CD4-positive, alpha-beta T cell treated with Interleukin-1 beta for 1 hour (primary cell): ENCODE measurements at places on chromosomes 3 and 15.

DNA sequence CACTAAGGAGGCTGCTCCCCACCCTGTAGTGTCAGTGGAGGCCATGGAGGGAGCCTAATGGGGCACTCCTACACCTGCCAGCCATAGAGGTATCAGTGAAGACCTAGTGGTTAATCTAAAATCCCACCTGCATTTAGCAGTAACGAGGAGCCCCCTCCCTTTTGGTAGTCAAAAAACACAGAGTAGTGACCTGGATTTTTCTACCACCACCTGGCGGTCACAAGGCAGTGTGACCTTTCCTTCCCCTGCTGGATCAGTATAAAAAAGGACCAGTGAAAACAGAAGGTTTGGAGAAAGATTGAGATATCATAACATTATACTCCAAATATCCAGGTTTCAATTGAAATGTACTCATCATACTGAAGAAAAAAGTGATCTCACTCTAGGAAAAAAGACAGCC lies 241.2 kb downstream of the PYDC2 start:
- DNase-seq, result no peak

DNA sequence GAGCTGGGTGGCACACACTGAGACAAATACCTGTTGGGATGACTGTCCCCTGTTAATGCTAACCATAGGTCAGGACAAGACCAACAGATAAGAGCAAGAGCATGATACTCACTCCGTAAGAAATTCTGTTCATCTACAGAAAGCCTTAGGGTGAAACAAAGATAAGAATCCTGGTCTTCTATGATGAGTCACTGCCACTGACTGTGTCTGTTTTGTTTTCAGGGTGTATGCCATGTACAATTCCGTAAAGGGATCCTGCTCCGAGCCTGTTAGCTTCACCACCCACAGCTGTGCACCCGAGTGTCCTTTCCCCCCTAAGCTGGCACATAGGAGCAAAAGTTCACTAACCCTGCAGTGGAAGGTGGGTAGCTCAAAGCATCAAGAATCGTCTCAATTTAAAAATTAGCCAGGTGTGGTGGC lies 141.1 kb downstream of the GHSR start:
- DNase-seq, result no peak

GRCh38 chr15:87167706-87168105 lies 1088.0 kb downstream of the AGBL1 start:
- no peak for DNase-seq

- no peak for DNase-seq
These were observed 3.1 kb upstream of the TRA2B start for GRCh38 chr3:185940951-185941350.

DNA sequence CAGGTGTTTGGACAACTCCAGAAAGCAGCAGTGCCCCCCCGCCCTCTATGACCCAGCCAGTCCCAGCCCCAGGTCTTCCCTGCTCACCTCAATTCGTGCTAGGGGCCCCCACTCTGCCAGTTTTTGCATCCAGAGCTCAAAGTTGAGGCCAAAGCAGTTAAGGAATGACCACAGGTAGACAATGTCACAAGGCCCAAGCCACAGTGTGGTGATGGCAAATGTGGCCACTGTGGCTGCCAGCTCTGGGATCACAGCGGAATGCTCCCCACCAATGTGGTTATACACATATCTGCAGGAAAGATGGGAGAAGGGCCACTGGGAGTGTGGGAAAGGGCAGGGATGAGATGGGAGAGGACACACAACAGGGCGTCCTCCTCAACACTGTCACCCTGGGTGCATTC lies 8.2 kb downstream of the KLHL40 start:
- no peak for DNase-seq

GRCh38 chr3:54538346-54538745 lies 389.5 kb downstream of the LRTM1 start:
- no peak for DNase-seq

DNA sequence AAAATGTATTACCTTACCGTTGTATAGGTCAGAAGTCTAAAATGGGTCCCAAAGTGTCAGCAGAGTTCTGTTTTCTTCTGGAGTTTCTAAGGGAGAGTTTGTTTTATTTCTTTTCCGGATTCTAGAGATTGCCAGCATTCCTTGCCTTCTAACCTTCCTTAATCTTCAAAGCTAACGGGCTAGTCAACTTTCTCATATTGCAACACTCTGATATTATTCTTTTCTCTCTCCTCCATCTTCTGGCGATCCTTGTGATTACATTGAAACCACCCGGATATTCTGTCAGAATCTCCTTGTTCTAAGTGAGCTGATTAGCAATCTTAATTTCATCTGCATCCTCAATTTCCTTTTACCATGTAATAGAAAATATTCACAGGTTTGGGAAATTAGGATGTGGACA lies 36.2 kb upstream of the AADACL2 start:
- DNase-seq, result no peak

DNA sequence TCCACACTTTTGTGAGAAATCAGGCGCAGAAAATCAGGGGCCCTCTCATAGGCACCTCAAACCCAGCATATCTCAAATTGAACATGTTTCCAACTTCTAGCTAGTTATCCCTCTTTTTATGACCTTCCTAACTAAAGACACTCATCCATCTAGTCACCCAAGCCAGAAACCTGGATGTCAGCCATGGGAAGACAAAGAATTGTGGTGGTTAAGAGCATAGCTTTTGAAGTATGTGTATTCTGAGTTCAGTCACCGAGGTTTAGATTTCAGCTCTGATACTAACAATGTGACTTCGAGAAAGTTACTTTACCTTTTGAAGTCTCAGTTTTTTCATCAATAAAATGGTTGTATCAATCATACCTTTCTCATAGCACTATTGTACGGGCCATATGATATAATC lies 495.5 kb downstream of the NLGN1 start:
- no peak for DNase-seq

DNA sequence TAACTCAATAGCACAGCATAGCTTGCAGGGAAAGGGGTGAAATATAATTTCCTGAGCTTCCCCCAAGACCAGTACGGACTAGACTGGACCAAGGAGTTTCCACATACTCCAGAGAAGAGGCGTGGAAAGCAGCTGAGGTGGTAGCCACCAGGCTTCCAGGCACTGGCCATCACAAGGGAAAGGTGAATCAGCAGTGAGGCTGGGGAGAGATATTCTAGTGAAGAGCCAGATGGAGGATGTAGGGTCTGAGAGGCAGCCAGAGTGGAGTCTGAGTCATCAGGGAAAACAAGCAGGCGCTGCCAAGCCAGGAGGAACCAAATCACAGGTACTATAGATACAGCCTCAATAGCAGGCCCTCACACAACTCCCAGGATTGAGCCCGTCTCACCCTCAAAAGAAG lies 9.6 kb upstream of the RASA2 start:
- no peak for DNase-seq

DNA sequence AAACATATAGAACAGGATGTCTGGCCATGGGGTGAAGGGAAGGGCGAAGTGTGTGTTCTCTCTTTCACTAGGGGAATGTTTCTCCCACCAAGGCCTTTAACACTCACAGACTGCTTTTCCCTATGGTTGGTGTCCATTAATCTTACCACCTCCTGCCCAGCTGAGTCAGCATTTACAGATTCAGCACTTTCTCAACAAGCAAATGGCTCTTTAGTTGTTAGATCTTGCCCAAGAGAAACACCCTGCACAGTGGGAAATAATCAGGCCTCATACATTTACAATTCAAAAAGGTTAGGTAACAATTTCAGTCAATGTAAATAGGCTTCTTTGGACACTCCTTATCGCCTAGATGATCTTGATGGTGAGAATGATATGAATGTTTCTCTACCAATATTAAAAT lies 418.2 kb downstream of the EPHA3 start:
- DNase-seq, result no peak

GRCh38 chr15:58598829-58599210 lies 150.7 kb downstream of the ADAM10 start:
- DNase-seq, result no peak

GRCh38 chr15:70566989-70567388 lies 196.4 kb downstream of the UACA start:
- DNase-seq, result no peak

DNA sequence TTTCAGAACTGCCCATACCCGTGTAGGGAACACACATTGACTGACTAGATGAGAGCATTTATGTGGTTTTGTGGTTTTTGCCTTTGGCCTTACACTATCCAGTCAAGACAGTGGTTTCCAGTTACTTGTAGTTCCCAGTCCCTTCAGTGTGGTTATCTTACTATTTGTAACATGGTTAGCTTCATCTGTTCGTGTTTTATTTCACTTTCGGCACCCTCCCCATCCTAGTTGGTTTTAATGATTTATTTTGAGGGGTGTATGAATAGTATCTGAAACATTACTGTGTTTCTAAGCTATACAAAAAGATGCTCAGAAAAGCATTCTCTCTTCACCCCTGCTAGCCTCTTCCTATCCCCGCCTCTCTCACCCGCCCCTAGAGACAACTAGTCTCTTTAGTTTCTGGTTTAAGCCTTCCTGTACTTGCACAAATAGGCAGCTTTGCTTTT lies 14.1 kb downstream of the LYSMD4 start:
- no peak for DNase-seq

DNA sequence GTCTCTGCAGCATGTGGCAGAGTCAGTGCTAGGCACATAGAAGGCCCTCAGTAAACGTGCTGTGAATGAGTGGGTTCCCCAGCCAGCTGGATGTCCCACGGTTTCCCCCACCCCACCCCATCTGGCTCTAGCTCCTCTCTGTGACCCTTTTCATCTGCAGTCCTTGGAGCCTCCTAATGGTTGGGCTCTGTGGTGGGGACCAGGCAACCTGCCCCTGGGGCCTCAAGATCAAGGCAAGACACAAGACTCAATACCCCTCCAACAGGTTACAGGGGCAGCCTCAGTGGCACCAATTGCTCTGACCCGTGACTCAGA lies 17.1 kb upstream of the CYP11A1 start:
- no peak for DNase-seq

DNA sequence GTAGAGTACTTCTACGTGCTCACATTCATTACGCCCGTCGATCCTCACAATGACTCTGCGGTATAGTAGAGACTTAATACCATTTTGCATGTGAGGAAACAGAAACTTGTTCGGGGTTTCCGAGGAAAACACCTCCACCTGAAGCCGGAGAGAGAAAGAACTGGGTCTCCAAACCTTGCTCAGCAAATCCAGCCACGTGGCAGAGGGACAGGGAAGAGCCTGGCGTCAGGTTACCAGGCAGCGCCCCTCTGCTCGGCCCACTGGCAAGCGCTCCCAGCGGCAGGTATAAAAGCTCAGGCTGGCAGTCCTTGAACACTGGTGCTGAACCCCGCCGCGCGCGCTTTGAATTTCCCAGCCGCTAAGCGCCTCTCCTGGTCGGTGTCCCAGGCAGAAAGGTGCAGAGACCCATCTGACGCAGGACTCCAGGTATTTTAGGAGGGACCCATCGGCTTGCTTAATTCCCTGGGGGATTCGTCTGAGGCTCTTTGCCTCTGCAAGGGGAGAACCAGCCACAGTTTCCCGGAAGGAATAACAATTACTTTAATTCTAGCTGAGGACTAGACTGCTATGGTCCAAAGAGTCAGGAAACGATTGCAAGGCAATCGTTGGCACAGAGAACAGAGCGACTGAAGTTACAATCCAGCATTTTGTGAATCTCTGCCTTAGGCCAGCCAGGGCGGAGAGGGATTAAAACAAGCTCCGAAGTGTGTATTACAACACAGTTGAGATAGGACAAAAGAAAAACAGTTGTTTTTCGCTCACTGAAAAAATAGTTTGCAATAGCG lies at the start of gene C2CD4A:
Gene C2CD4A (plus strand): TSS at position 315 of the 785 bp plus-strand sequence. CDS start 637 bp downstream, outside the sequence.
- peak; percentile 47 for DNase-seq

DNA sequence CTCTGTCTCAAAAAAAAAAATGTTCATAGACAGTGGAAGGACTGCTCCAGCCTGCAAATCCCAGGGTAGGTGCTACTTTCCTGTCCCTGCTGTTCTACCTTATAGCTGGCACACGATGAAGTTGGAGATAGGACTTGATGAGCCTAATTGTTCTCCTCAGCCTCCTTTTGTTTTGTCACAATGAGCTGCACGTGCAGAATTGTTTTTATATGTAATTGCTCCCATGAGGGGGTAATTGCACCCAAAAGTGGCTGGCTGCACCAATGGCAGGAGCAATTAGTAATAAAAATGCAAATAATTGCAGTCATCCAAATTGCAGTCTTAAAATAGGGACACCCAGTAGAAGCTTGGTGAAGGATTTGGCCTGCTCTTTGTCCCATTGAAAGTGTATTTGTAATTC lies 63.0 kb upstream of the PFN2 start:
- no peak for DNase-seq

DNA sequence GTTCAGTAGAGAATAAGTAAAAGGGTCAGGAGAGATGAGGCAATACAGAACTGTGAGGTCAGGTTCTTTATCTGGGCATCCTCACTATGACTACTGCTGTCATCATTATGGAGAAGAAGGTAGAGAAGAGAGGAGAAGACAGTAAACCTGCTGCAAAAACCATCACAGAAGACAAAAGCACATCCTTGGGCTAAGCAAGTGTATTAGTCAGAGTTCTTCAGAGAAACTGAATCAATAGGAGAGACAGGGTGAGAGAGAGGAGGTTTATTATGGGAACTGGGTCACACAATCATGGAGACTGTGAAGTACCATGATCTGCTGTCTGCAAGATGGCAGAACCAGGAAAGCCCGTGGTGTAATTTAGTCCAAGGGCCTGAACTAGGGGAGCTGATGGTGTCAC lies 9.5 kb upstream of the ABHD17C start:
- DNase-seq, result no peak

DNA sequence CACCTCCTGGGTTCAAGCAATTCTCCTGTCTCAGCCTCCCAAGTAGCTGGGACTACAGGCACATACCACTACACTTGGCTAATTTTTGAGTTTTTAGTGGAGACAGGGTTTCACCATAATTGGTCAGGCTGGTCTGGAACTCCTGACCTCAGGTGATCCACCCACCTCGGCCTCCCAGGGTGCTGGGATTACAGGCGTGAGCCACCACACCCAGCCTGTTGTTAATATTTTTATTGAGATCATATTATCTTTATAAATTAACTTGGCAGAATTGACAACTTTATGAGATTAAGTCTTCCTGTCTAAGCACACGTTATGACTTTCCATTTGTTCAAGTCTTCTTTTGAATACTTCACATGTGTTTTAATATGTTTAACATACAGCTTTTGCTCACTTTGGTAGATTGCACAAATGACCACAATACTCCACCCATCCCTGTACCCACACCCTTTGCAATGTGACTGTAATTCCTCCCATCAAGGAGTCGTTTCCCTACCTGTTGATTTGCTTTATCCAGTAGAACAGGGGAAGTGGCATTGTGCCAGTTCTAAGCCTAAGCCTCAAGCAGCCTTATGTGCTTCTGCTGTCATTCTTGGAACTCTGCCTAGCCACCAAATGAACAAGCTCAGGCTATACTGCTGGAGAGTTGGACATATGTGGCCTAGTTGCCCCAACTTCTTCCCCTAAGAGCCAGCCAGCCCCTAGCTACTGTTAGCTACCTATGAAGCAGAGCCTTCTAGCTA lies 8.2 kb downstream of the XYLB start:
- DNase-seq, result no peak
